Muscle of back (tissue), 13 donors: ENCODE measurements at places on chromosomes 2 and 18. TPM values are rescaled to one million over a fixed set of nuclear protein-coding genes. Genes with fewer than 3 reads are reported as not detected.

Gene TGFA
- 0.72 TPM for polyA plus RNA-seq

Gene KYNU
- 1.1 TPM for polyA plus RNA-seq

Gene EVX2
- polyA plus RNA-seq, result not detected

DNA sequence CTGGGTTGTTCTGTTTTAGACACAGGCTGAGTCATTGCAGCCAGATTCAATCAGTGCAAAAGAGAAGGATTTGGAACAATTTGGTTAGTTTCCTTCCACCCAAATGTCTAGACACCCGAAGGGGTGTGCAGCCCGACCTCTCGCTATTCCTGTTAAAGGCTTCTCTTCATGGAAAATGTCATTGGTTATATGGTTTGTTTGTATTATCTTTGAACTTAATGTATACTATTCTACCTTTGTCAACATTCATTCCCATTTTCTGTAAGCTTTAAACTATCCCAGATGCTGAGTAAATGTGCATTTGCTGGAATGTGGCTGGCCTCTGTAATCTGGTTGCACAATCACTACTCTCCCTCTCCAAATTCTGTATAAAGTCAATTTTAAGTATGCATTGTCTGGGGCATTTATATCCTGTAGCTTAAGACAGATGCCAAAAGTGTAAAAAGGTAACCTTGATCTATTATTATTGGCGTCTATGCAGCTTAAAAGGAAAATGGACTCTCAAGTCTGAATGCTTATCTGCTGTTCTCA, 80.4 kb upstream of the RND3 start:
- DNase-seq, result peak; percentile 58

- DNase-seq, result no peak
Observed at GRCh38 chr2:55204950-55205349, 27.1 kb downstream of the CLHC1 start.

DNA sequence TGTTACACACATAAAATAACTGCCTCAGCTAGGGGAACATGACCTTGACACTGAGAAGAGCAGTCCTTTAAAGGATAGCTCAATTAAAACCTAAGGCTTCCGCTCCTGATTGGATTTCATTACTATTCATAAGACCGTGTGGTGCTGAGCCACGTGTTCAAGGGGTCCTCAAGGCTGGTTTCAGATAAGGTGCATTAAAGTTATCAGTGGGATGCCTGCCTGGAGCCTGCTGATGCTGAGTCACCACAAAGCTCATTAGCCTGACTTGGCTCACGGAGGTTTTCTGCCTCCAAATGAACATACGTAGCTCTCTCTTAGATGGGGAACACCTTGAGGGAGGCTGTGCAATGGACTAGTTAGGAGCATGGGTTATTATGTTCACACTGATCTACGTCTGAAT, 518.9 kb downstream of the TDRD15 start:
- DNase-seq, result no peak

DNA sequence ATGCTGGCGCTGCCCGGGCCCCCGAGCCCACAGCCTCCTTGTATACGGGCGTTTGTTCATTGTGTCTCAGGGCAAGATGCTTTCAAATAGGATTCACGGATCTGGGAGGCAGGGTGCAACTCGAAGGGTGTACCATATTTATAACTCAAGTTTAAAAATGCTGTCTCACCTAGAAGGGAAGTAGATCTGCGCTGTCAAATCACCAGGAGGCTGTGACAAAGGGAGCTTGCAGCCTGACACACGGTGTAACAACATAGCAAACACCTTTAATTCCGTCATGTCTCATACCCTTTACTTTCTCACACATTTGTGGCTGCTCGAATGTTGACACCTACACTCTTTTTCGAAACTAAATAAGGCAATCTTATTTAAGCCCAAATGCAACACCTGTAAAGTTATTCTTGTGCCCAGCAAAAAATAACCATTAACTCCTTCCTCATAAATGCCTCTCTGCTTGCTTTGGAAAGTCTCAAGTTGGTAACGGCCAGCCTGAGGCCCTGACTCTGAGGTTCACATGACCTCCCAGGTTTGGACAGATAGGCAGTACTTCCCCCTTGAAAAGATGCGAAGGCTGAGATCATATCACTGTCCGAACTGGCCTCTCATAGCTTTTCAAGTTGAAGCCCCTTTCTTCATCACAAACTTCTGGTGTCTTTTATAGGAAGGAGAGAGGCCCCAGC, 11.6 kb downstream of the ZEB2 start:
- no peak for DNase-seq

DNA sequence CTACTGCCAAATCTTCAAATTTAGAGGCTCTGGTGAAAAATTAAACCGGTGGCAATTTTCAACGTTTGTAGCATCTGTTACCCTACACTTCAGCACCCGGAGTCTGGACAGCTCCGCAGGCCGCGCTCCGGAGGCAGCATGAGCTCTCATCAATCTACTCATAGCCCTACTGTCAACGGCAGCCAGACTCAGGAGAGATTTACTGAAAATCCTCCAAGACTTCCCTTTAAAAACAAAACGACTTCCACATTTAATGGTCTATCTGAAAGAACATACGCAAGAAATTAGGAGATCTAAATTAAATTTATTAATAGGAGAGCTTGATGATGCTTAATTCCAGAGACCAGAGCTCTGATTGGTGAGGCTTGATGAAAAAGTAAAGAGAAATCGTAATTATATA, 970 bp upstream of the ADCYAP1 start:
- peak; percentile 83 for DNase-seq

DNA sequence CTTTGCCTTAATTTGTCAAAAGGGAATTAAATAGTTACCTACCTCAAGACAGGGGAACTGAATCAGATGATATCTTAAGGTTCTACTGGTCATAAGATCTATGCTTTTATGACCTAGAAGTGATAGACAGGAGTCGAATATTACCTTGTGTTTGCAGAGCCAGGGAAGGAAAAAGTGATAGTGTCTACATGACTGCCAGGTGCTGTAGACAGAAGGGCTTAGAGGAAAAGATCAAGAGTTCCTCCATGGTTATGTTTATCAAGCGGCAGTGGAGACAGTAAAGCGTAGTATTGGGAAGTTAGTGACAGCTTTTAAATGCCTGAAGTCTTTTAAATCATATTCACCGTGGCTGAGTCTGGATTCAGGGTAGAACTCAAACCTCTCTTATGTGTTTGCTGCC, 11.9 kb downstream of the CRIM1 start:
- no peak for DNase-seq

GRCh38 chr2:158618891-158619490, 162.2 kb downstream of the PKP4 start:
- DNase-seq, result no peak

DNA sequence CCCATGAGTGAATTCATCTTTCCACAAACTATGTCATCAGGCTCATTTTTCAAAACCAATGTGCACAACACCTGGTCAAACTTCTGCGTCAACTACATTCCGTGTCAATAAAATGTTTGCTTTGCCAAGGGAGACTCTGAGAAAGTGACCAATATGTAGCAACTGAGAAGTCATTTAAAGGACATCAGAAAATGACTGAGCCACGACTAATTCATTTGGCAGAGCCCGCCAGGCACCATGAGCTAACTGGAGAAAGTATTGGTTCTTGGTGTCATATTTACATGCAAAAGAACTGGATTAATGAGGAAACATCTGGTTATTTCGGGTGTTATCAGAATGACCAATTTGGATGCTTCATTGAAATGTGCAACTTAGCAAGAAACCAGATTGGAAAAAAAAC, 7.2 kb downstream of the RND3 start:
- peak; percentile 34 for DNase-seq
